ENCODE measurements at places on chromosomes 13 and 19. TPM values are rescaled to one million over a fixed set of nuclear protein-coding genes. Genes with fewer than 3 reads are reported as not detected.

Gene ZNF296
- total RNA-seq = 0.27 TPM

Gene SCN1B
- 0.82 TPM for total RNA-seq

Gene ANKLE1
- 1.2 TPM for total RNA-seq

Gene IRS2
- 35.5 TPM for total RNA-seq

Gene CRTC1
- 3.2 TPM for total RNA-seq

Gene RASL11A
- total RNA-seq = 1.9 TPM

Gene CERS1
- 7.0 TPM for total RNA-seq

Gene FKBP8
- total RNA-seq = 100.0 TPM

Gene ZNF534
- total RNA-seq = not detected

Gene SOX1
- total RNA-seq = not detected

Gene ZNF546
- 2.7 TPM for total RNA-seq

Gene GNA15
- total RNA-seq = 0.87 TPM

Gene ZNF793
- 0.22 TPM for total RNA-seq

Gene CAPS
- total RNA-seq = 2.1 TPM

Gene PDE4C
- 0.20 TPM for total RNA-seq
